Activated CD4-positive, alpha-beta T cell treated with anti-CD3 and anti-CD28 coated beads for 36 hours (primary cell): ENCODE measurements at places on chromosomes 7 and 10. TPM values are rescaled to one million over a fixed set of nuclear protein-coding genes. Genes with fewer than 3 reads are reported as not detected.

- DNase-seq = peak; percentile 75
These were observed 980 bp downstream of the ADAM8 start for GRCh38 chr10:133275684-133276092.

GRCh38 chr10:4081685-4082111, 296.7 kb upstream of the KLF6 start:
- DNase-seq = no peak

- no peak for DNase-seq
These were observed 26.0 kb downstream of the SLC29A3 start for GRCh38 chr10:71344993-71345480.

SFMBT2 gene
- 18.0 TPM for total RNA-seq

MYH16 gene
- total RNA-seq = not detected

WNT16 gene
- total RNA-seq = not detected

DNA sequence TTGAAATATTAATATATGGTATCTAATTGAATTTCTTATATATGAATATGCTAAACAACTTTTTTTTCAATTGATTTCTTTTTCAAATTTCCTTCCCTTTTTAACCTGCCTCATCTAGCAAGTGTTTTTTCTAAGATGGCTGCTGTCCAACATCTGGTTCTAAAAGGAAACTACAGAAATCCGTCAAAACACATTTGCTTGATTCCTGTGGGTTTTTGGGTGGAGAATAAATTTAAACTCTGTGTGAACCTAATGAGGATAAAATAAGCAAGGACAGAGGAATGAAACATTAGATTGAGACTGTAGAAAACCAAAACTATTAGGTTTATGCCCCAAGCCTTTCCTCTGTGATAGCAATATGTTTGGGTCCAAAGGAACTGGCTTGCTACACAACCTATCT, 75.5 kb upstream of the STARD3NL start:
- DNase-seq = no peak

DNA sequence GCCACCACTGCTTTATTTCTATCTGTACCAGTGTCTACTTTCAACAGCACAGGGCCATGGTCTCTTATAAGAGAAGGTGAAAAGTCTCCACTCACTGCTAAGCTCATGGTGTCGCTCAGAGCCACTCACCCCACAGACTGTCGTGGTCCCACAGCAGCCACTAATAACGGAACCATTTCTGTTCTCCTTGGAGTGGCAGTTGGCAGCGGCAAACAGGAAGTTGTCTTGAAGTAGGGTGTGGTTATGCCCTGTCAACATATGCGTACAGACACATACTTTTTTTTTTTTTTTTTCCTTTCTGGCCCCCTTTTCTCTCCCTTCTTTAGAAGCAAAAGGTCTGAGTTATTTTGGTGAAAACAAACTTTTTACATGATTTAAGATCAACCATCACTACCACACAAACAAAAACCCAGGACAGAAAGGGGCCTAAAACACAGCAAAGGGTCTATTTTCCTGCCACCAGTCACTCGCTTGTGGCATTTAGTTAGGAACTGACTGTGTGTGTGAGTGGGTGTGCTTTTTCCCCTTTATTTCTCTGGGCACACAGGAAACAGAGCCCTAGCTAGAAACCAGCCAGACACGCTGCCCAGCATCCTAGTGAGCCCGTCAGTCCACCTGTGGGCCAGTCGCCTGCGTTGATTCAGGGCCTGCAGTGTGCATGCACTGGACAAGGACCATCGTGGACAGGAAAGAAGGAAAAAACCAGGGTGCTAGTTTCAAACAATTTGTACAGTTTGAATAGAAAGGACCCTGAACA, 96.7 kb upstream of the EFCAB10 start:
- peak; percentile 81 for DNase-seq

DNA sequence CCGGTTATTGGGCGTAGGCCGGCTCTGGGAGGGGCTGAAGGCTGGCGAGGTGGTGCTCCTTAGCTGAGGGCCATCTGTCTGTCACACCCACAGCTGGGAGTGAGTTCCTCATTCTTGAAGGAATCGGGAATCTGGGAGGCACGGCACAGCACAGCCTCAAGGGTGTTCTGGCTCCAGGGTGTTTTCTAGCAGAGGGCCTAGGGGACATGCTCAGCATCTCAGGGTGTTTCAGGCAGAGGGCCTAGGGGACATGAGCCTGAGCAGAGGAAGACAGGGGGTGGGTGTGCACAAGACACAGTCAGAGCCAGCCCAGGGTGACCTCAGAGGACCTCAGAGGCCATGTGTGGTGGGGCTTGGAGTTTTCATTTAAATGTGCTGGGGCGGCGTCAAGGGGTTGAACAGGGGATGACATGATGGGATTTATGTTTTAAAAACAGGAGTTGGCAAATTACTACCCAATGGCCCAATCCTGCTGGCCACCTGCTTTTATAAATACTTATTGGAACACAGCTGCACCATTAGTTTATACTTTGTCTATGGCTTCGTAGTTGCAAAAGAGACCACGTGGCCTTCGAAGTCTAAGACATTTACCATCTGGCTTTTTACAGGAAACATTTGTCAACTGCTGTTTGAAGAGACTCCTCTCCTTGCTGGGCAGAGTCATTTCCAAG, 121.6 kb downstream of the PRKAG2 start:
- DNase-seq = no peak

DNA sequence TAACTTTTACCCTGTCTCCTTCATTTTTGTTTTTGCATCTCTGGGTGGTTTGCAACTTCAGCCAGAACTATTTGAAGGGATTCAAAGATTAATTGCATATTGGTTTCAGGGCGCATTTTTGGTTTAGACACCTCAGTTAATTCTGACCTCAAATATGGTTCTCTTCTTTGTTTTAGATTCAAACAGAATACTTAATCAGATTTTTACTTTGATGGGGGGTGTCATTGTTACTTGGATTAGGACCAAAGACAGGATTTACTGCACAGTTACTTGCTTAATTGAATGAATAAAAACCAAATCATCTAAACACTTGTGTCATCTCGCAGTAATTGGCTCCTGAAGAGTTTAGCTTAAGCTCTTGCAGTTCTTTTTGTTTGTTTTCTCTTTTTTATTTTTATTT, 100.9 kb downstream of the PHTF2 start:
- no peak for DNase-seq

- peak; percentile 71 for DNase-seq
These were observed 59.4 kb upstream of the FRMD4A start for GRCh38 chr10:14389981-14390590.

PTPRE gene
- 23.0 TPM for total RNA-seq

GRCh38 chr10:16819436-16819835, 2.2 kb upstream of the RSU1 start:
- no peak for DNase-seq

ADRB1 gene
- total RNA-seq = not detected

CFAP43 gene
- 0.09 TPM for total RNA-seq

SLC26A3 gene
- not detected for total RNA-seq

- DNase-seq = no peak
These were observed 257.5 kb downstream of the IPMK start for GRCh38 chr10:58010073-58010702.

GRCh38 chr10:11235771-11236170, 218.1 kb downstream of the CELF2 start:
- no peak for DNase-seq

DNA sequence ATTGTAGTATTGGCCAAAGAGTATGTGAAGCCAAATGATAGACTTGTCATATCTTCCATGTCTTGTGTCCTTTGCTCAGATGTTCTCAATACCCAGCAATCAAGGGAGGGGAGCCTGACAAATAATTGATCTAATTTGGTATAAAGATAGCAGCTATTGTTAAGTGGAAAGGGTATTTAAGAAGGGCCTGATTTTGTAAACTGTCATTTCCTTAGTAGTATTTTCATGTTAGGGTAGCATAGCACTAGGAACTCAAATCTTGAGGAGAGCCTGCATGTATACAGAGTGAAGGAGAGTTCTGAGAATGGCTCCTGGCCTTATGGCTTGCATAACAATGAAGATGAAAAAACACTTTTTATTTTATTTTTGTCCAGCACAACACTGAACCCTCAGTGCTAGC, 53.1 kb downstream of the GNAI1 start:
- DNase-seq = no peak

PAPOLB gene
- not detected for total RNA-seq

CUZD1 gene
- total RNA-seq = 1.7 TPM

HMX3 gene
- not detected for total RNA-seq

CALHM3 gene
- not detected for total RNA-seq

- no peak for DNase-seq
These were observed 14.3 kb upstream of the CUL1 start for GRCh38 chr7:148684289-148684830.

DNA sequence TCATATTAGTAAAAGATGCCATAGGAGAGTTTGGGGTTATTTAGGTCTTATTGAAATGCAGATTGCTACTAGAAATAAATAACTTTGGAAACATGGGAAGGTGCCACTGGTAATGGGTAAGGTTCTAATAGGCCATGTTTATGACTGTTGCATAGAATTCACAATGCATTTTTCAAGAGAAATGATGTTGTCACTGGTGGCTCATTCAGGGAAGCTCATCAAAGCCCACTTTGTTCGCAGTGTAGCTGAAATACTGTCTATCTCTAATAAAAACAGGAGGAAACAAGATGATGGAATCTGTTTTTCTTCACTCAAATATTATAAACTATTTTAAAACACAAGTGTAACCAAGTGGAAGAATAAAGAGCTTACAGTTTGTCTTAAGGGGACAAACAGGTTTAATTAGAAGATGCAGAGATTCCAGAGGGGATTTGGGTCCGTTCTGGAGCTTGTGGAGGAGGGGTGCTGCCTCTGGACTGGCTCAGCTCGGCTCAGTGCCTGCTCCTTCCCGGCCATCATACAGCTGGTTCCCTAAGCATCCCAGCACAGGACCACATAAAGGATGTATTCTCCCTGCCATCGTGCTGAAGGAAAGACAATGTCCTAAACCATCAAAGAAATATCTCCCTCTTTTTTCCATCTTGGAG, 20.4 kb downstream of the OPALIN start:
- no peak for DNase-seq

- no peak for DNase-seq
These were observed 67.1 kb downstream of the MTURN start for GRCh38 chr7:30201921-30202320.

DNA sequence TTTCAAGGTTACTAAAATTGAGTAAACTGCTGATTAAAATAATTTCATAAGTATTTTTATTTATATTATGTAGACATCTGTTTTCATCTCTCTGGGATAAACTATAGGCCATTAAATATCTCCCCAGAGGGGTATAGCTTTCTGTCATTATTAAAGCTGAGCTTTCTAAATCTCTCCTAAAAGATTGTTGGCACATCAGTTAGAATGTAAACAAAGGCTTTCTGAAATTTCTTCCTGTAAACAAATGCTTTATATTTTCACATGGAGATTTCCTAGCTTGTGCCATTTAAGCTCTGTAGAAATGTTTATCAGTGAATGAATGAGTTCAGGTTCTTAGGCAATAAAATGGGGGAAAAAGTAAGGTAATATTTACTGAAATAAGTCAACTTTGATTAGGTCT, 35.7 kb downstream of the PPP1R9A start:
- DNase-seq = no peak

TEX36 gene
- total RNA-seq = not detected

MOSPD3 gene
- 19.9 TPM for total RNA-seq

DNA sequence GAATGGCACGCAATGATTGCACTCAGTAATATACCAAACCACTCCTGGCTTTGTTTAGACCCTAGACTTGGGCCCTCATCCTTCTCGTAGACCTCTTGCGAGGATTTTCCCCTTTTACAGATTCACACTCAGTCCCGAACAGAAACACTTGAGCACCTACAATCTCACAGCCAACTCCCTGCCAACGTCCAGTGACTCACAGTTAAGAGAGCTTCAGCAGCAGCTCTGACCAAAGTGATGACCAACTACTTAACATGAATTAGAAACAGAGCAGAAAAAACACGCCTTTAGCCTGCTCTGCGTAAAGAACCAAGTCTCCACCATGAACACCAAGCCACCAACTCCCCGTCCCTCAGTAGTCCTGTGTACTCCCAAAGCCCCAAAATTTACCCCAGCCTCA, 2.2 kb downstream of the DNAJC30 start:
- no peak for DNase-seq

GRCh38 chr10:68981074-68981473, 7.5 kb upstream of the KIFBP start:
- DNase-seq = no peak

DNA sequence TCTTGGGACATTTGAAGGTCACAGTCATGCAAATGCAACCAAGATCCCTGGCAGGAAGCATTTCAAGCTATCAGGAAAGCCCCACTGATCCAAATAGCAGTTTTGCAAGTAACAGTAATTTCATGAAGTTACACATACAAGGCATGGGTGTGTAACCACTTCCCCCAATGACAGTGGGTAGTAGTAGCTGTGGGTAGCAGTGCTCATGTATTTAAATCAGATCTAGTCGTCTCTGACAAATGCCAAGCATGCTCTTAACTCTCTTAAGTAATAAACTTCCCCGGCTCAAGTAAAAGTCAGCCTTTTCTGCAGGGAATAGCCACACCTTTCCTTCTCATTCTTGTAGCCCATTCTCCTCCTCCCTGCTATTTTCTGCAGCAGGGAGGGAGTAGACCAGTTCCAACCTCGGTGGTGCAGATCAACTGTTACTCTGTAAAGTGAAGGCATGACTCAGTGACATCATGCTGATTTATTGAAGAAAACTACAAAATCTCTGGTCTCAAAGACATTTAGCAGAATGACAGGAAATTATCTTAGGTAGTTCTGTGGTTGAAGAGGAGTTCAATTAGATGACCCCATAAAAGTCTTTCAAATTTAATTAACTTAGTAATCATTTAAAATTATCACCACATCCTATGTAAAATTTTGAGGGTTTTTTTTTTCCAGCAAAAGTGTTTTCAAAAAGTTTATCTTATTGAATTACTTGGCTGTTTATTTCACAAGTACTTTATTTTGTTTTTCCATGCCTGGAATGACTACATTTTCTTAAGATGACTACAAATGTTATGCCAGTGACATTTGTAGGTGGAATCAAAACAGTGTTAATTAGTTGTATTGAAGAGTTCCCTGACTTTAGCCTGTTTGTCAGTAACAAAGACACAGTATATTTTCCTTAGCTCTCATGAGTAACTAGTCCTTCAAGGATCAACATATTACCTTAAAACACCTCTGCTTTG, 568.3 kb downstream of the INHBA start:
- DNase-seq = no peak

- DNase-seq = no peak
These were observed 1.2 kb upstream of the MLLT10 start for GRCh38 chr10:21532694-21533466.

DNA sequence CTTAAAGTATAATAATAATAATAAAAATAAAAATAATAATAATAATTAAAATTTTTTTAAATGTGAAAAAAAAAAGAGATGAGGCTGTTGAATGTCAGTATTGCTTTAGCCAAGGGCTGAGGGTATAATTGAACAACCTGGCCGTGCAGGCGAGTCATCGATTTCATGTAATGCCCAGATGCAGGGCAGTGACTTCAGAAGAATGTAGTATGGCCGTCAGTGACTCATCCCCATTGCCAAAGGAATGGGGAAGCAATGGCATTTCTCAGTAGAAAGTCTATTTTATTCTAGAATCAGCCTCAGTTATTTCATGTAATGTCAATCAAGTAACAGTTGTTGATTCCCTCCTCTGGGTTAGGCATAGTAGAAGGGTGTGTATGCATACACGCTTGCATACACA, 516.4 kb downstream of the GLRX3 start:
- no peak for DNase-seq
